Effector memory CD4-positive, alpha-beta T cell (primary cell): ENCODE measurements at places on chromosomes 4 and X.

- H3K36me3 ChIP-seq, result peaks cover 49% of the 10 kb centered on the region
- peaks cover 5% of the 10 kb centered on the region for H3K4me1 ChIP-seq
- no peak for DNase-seq
- no peaks in the 10 kb centered on the region for H3K27me3 ChIP-seq
- no peak overlapping the region for H3K4me3 ChIP-seq
These were observed 21.5 kb downstream of the HNRNPD start for GRCh38 chr4:82352118-82352824.

DNA sequence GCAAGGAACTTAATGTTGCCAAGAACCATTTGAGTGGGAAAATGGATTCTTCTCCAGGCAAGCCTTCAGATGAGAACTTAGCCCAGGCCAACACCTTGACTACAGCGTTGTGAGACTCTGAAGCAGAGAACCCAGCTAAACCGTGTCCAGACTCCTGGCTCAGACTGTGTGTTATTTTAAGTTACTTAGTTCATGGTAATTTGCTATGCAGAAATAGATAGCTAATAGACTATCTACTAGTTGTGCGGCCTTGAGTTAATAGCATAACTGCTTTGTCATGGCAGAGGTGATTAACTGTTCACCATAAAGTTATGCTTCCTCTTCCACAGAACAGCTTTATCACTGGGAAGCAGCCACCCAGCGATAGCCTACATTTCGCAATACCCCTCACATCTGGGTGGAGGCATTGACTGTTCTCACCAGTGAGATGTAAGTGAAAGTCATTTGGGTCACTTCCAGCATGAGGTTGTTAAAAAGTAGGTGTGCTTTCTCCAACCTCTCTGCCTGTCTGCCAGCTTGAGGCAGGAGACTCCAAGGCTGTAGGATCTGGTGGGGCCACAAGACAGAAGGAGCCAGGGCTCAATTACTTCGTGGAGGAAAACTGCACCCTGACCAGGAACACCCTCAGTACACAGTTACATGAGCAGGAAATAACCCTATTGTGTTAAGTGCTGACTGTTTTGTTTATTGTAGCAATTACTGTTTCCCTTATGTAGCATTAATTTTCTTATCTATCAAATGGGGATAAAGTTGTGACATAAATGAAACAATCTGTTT is 94.2 kb downstream of the GPAT3 start:
- H3K27me3 ChIP-seq, result no peaks in the 10 kb centered on the region
- H3K36me3 ChIP-seq, result no peaks in the 10 kb centered on the region
- no peak for DNase-seq
- H3K4me1 ChIP-seq, result no peaks in the 10 kb centered on the region
- no peak overlapping the region for H3K27ac ChIP-seq

- no peaks in the 10 kb centered on the region for H3K27me3 ChIP-seq
- DNase-seq, result no peak
- H3K4me3 ChIP-seq, result no peak overlapping the region
- no peaks in the 10 kb centered on the region for H3K4me1 ChIP-seq
- H3K27ac ChIP-seq, result no peak overlapping the region
- no peaks in the 10 kb centered on the region for H3K36me3 ChIP-seq
These were observed 40.5 kb upstream of the PGRMC2 start for GRCh38 chr4:128328106-128328505.

DNA sequence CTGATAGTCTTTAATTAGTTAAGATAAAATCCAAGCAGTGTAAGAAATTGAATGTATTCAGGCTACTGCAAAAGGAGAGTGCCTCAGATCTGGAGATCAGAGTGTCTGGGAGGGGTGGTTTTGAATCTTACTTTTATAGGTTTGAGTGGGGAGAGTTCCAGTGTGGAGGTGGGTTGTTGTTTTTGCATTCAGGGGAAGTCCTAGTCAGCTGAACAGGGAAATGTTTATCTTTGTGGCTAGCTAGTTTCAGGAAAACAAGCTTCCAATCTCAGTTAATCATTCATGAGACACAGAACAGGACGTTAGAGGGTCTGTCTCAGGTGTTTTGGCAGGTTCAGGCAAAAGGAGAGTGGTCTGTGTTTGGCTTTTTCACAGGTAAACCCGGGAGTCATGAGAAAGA is 26.0 kb downstream of the ZNF81 start:
- no peak overlapping the region for H3K4me3 ChIP-seq
- no peaks in the 10 kb centered on the region for H3K4me1 ChIP-seq
- no peak for DNase-seq
- H3K27me3 ChIP-seq, result no peaks in the 10 kb centered on the region
- peaks cover 5% of the 10 kb centered on the region for H3K36me3 ChIP-seq
- H3K27ac ChIP-seq, result no peak overlapping the region

DNA sequence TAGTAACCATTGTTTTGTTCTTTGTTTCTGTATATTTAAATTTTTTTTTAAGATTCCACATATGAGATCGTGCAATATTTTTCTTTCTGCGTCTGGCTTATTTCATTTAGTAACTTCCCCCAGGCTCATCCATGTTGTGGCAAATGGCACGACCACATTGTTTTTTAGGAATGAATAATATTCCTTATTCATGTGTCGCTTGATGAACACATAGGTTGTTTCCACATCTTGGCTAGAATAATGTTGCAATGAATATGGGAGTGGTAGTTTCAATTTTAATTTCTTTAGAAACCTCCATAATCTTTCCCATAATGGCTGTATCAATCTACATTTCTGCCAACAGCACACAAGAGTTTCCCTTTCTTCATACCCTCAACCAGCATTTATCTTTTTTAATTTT is 166.8 kb upstream of the NR3C2 start:
- H3K4me3 ChIP-seq, result no peak overlapping the region
- no peak for DNase-seq
- no peak overlapping the region for H3K27ac ChIP-seq
- no peaks in the 10 kb centered on the region for H3K4me1 ChIP-seq
- no peaks in the 10 kb centered on the region for H3K36me3 ChIP-seq

DNA sequence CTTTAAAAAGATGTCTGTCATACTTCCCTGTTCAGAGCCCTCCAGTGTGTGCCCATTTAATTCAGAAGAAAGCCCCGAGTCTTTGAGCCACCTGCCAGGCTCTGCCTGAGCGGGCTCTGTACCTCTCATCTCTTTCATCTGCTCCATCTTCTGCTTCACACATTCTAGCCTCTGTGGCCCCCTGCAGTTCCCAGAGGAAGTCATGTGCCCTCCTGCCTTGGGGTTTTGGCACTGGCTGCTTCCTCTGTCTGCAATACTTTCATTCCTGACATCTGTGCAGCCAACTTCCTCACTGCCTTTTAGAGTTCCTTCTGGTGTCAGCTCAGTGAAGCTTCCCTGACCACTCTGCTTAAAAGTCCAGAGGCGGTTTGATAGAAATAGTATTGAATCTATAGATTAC is 6.2 kb upstream of the STK32B start:
- no peaks in the 10 kb centered on the region for H3K4me1 ChIP-seq
- H3K27ac ChIP-seq, result no peak overlapping the region
- H3K4me3 ChIP-seq, result no peak overlapping the region
- no peaks in the 10 kb centered on the region for H3K27me3 ChIP-seq
